ENCODE measurements at places on chromosomes 2 and 18.

GRCh38 chr2:127591221-127591923 lies 54.6 kb upstream of the GPR17 start:
- DNase-seq = peak; percentile 6

DNA sequence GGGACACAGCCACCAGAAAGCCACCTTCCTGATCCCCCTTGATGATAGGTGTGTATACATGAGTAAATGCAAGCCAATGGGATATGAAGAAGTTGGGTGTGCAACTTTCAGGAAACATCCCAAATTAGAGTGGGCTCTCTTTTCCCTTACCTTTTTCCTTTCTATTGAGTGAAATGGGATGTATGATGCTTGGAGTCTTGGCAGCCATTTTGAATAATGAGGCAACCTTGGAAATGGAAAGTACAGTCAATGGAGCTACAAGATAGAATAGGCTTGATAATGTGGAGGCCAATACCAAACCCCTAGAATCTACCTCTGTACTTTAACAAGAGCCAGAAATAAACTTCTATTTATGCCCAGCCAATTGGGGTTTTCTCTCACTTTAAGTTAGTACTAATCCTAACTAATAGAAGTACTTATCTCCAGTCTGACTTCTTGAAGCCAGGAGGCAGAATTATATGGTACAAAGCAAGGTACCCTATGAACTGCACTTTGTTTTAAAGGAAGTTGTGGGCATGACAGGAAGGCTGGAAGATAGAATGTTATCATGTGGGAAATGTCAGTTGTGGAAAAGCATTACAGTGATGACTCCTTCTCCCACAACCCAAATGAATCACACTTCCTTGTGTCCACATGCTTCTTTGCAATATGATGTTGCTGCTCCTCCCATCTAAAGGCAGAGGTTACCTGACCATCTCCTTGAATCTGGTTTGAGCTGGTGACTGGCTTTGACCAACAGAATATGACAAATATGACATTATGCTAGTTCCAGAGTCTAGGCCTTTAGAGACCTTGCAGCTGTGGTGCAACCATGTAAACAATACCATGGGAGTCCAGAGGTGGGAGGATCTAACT lies 12.9 kb upstream of the NABP1 start:
- no peak for DNase-seq

- DNase-seq = no peak
These were observed 303.0 kb downstream of the DYSF start for GRCh38 chr2:71756280-71756906.

GRCh38 chr18:36942264-36942663 lies 113.3 kb downstream of the KIAA1328 start:
- no peak for DNase-seq

GRCh38 chr2:62197925-62198633 lies 2.2 kb downstream of the B3GNT2 start:
- DNase-seq = no peak

DNA sequence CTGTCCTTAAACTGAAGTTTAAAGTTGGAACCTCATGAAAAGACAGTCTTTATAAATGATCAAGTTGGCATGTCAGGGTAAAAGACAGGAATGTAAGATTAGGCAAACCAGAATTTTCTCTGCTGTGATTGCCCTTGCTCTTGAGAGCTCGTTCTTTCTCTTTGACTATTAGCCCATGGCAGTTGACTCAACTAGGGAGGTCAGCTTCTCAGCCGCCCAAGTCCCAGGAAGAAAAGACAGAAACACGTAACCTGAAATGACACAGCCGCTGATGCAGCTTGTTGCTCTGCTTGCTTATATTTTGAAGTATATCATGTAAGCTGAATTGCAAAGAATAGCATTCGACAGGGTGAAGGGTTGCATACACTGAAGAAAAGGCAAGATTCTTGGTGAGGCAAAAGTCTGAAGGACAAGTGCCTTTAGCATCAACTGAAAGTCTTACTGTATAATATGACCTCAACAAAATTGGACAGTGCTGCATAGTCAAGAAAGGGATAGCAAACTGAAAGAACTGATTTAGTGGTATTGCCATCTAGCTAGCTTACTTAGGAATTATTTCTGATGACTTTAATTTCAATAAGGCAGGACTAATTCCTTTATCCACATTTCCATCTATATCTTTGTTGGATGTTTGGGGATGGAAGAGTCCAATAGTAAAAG lies 54.7 kb downstream of the ARHGAP15 start:
- DNase-seq = no peak

- no peak for DNase-seq
These were observed 58.9 kb upstream of the THUMPD2 start for GRCh38 chr2:39837856-39838453.

GRCh38 chr2:118250463-118250862 lies 162.2 kb downstream of the INSIG2 start:
- no peak for DNase-seq

DNA sequence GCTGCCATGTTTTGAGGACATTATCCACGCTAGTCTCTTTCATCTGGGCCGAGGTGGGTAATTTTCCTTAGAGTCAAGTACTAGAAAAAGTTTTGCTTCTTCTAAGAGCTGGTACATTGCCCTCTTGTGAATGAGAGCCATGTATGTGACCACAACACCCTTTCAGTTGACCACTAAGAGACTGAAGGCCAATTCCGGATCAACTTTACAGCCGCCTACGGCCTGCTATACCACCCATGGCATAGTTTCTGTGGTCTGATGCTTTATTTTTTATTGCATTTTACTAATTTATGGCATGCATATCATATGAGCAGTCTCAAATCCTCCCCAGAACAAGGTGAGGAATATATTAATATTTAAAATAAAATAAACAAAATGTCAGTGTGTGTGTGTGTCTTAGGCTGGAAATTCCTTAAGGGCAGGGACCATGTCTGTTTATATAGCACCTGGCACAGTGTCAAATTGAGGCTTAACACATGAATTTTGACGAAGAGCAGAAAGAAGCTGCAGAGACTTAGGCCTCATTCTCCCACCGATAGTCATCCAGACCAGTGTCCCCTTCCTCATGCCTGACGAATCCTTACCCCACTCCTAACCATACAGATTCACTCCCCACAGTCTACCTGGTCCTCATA lies 35.4 kb downstream of the PSD4 start:
- DNase-seq = no peak

- no peak for DNase-seq
These were observed 122.0 kb upstream of the ST6GAL2 start for GRCh38 chr2:107007927-107008326.

- no peak for DNase-seq
These were observed 29.6 kb upstream of the EPAS1 start for GRCh38 chr2:46267616-46268015.

DNA sequence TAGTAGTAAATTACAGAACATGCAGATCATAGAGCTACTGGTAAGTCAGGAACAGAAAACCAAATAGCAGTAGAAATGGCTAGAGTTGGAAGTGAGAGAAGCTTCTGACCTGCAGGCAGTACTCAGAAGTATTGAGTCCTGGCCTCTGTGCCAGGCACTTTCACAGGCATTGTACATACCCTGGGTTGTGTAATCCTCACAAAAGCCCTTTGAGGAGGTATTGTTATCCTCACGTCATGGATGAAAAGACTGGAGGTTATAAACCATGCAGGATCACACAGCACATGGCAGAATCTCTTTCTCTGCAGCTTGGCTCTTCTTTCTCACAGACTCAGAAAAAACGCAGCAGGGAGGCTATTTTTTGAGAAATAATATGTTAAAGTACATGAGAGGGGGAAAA lies 789.3 kb upstream of the FAM98A start:
- no peak for DNase-seq

DNA sequence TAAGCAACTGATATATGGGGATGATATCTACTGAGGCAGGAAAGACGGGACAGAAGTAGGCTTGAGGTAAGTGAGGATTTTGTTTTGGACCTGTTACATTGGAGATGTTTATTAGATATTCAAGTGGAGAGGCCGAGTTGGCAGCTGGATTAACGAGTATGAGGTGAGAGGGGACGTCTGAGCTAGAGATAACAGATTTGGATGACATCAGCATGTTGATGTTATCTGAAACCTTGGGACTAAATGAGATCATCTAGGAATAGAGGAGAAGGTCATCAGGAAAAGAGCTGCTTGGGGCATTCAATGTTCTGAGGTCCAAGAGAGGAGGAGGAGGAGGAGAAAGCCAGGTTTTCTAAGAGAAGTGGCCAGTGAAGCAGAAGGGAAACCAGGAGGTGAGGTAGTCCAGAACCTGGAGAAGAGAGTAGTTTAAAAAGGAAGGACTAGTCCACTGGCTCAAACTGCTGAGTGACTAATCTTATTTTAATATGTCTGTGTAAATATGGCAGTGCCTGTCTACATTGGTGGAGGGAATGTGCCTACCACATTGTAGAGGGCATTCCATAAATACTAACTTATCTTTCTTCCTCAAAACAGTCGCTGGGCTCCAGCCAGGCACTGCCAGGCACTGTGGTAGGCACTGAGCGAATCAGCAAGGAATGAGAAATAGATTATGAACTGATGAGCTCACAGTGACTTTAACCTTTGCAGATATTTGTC lies 488.3 kb downstream of the DLGAP1 start:
- DNase-seq = no peak

DNA sequence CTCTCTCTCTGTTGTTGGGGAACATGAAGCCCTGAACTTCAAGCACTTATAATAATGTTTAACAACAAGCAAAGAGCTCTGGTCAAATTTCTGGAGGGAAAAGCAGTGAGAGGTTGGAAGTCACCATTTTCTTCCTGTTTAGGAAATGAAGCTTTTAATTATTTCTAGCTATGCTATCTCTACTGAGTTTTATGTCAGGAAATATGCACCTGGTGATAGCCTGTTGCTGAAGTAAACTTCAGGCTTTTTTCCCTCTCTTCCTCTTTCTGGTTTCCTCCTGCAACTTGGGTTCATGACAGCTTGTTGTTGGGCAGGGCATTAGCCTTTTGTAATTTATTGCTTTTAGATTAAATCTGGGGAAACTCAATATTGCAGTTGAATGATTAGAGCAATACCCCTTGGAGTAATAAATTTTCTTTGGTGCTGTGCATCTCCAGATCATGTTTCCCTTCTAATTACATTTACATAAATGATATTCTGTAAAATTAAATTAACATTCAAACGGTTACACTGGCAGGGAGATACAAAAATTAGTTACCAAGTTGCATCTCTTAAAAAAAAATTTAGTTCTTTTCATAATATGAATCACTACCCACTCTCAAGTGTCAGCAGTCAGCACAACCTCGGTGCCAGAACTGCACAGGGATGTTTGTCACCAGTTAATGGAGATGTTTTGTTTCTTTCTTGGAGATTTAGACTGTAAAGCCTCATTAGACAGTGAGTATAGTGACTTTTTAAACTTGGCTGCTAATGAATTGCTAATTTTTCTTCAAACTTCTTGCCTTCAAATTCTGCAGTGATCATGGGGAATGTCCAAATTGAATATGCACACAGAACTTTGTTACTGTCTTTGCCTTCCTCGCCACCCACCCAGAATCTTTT lies 466.6 kb upstream of the ETAA1 start:
- DNase-seq = no peak

- no peak for DNase-seq
These were observed at the start of gene PARD3B for GRCh38 chr2:204544961-204545860. PARD3B (plus strand) TSS chr2:204545475; CDS start chr2:204546000, 525 bp downstream.

DNA sequence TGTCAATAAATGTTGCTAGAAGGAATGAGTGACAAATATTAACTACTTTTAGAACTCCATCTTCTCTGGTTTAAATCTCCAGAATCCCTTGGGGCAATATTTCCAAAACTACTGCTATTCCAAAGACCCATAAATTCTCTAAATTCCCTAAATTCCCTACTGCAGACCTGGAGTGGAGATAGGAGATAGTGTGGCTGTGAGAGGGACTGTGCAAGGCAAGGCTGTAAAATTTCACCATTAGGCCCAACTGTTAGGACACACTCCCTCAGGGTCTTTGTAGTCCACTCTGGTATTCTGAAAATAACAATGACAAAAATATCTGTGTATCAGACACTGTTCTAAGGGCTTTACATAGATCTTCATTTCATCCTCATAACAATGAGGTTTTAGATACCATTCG lies 67.9 kb downstream of the MYL12B start:
- no peak for DNase-seq

DNA sequence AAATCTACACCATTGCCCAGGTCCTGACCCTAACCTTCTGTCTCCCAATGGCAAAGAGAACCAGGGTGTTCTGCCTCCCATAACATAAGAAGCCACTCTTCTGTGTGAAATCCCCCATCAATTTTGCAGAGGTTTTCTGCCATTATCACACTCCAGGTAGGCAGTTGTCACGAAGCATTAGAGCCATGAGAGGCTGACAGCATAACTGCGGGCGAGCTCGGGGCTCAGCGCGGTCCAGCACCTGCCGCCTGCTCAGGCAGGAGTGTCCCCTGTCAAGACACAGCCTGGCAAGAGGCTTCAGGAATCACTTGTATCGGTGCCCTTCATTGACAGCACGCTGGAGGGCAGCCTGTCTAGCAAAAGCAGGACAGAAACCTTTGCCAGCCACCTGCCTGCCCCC lies 251.2 kb downstream of the SATB2 start:
- DNase-seq = no peak

Data from stimulated activated CD8-positive, alpha-beta memory T cell treated with anti-CD3 and anti-CD28 coated beads, Interleukin-7, amount 100 ng/mL, for 1 hour (primary cell).